ENCODE measurements at places on chromosomes 2 and 18.

DNA sequence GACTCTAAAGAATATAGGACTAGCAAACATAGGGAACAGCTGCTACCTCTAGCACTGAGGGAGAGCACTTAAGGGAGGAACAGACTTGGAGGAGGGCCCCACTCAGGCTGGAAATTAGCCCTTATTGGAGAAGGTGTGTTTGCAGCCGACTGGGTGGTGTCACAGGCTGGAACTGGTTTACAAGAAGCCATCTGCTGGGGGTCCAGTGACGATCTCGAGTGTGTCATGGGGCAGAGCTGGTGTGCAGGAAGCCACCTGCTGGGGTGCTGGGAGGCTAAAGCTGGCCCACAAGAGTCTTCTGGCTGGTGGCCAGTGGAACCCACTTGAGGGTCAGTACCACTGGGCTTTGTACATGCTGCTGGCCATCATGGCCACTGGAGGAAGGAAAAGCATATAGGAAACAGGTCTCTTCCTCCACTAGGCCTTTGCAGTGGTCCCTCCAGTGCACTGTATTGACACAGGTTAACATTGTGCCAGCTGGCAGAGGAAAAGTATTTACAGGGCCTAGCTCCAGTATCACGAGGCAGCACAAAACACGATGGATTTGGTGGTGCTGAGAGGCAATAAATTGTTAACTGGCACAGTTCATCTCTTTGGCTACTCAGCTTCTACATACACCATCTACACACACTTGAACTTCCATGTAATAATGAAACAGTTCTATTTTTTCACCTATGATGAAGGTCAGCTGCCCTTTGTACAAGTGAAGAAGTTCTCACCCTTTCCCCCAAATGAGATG lies 43.6 kb downstream of the MAP3K20 start:
- no peak for DNase-seq

GRCh38 chr2:72144632-72145288 lies 2.9 kb downstream of the CYP26B1 start:
- DNase-seq, result no peak

DNA sequence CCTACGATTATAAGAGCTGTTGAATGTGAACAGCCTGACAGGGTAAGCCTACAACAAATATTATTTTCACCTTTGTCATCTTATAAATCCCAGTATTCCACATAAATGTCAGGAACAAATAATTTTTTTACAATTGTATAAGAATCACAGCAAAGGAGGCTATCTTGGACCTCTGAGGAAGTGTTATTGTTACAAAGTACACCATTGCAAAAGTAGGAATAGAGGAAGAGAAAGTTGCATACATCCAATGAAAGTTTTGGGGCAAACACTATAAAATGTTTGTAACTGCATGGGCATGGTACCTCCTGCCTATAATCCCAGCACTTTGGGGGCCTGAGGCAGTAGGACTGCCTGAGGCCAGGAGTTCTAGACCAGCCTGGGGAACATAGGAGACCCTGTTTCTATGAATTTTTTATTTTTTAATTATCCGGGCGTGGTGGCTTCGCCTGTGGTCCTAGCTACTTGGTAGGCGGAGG lies 715 bp upstream of the MEMO1 start:
- no peak for DNase-seq

- DNase-seq, result no peak
Measured at GRCh38 chr2:54568876-54569321, 112.8 kb downstream of the SPTBN1 start.

DNA sequence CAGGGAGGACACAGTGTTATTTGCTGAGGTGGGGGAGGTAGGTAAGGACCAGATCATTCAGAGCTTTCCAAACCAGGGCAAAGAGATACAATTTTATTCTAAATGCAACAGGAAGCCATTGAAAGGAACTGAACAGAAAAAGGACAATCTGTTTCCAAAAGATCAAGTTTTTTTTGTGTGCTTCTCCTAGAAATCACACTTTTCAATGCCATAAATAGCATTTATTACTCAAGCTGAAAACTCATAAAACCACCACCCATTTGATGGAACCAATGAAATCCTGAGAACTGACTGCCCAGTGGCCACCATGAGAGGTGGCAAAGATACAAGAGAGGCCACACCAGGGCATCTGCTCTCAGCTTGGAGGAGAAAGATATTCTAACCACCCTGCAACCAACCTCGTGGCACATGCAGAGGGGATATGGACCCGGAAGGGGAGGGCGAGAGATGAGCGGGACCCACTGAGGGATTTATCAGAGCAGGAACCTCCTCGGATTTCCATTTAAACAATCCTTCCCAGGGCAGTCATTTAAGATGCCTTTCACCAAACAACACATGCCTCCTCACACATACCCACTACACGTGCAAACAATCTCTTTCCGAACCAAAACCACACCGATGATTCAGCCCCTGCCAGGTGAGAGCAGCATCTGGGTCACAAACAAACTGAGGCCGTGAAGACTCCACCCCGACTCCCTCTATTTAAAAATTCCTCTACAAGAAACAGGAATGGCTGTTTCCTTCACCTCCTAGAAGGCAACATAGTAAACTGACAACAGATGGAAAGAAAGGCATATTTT lies 8.8 kb downstream of the CYB5A start:
- DNase-seq, result no peak
